ENCODE measurements at places on chromosomes 7 and 10.

GRCh38 chr10:133230387-133231195 is 574 bp downstream of the UTF1 start:
- peak; percentile 22 for DNase-seq

- no peak for DNase-seq
Measured at GRCh38 chr10:112622786-112623185, 175.8 kb downstream of the VTI1A start.

DNA sequence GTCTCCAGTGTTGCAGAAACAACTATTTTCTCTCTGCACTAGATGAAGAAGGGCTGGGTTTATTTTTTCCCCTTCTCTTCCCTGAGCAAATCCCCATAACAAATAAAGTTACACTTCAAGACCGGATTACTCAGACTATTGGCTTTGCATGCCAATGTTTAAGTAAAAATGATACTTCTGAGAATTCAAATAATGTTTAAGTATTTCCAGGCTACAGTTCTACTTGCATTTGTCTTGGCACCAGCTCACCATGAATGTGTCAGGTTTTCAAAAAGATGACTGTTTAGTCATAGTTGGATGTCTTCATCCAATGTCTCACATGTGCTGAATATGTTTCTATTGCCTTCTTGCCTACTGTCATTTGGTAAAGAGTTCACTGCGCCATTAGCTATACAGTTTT is 912.6 kb downstream of the GATA3 start:
- no peak for DNase-seq

- DNase-seq, result no peak
Measured at GRCh38 chr10:12594448-12594944, 245.1 kb downstream of the CAMK1D start.

DNA sequence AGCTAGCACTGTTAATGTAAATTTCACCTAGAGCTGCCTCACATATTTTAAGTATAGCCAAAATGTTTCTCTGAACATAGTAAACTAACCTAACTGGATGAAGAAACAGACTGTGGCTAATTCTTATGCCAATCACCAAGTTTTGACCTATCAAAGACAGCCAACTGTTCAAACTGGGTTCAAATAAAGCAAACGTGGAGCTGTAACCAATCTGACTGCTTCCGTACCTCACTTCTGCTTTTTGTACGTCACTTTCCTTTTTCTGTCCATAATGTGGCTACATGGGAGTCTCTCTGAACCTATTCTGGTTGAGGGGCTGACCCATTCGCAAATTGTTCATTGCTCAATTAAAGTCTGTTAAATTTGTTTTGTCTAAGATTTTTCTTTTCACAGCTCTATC is 66.3 kb upstream of the ETV1 start:
- no peak for DNase-seq

DNA sequence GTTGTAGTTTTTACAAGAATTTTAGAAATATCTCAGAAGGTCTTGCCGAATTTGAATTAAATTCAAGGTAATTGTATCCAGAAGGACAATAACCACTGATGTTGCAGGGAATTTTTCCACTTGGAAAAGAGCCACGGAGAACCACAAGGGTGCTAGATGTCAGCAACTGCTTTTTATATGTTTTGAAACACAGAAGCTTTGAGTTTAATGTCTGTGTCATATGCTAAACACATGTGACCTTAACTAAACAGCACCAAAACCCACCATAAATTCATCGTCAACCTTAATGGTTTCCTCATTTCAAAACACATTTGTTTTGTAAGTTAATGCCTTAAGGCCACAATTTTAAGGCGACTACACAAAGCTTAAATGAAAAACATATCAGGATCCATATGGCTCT is 106.9 kb downstream of the COL28A1 start:
- no peak for DNase-seq

DNA sequence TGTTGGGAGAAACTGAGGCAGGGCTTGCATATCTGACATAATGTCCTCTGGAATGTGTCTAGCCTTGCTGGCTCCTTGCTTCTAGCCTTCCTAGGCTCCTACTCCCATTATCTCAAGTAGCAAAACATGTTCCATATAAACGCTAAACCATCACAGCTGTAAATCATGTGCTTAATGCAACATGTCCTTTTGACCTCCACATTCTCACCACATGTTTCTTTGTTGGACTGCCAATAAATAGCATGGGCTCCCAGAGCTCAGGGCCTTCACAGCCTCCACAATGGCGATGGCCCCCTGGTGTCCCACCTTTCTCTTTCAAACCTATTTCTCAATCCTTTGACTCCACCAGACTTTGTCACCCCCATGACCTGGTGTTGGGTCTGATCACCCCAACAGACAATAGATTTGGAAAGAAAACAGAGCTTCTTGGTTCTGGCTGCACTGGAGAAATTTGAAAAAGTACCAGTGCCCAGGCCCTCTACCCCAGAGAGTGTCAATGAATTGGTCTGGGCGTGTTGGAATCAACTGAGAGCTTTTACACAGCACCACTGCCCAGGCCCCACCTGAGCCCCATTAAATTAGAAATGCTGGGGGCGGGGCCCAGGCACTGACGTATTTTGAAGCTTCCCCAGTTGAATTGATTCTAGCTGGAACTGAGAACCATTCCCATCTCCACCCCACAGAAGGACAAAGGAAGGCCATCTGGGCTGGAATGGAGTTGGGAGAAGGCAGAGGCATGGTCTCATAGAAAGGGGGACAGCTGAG is 41.3 kb upstream of the GGCT start:
- no peak for DNase-seq

- DNase-seq, result no peak
Measured at GRCh38 chr7:82449910-82450309, 6.3 kb upstream of the CACNA2D1 start.

GRCh38 chr7:122299624-122300210 is 4.8 kb downstream of the FEZF1 start:
- no peak for DNase-seq

DNA sequence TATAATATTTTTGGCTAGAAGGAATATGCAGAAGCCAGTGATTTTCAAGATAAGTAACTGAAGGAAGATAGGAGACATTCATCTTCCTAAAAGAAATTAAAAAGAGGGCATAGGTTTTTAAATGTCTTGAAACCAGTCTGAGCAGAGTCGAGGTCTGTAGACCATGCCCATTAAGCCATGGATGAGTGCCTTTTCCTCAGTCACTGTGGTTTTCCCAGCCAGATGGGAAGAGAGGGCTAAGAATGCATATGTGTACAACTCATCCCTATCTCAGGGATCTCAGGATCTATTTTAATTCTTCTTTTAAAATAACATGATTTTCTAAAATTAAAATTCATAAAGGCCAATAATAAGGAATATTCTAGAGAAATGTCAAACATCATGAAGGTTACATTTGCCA is 112.8 kb downstream of the PPP1R3A start:
- no peak for DNase-seq

- no peak for DNase-seq
Measured at GRCh38 chr7:1449501-1449900, 9.8 kb downstream of the MICALL2 start.

- no peak for DNase-seq
Measured at GRCh38 chr7:151187409-151188251, 580 bp upstream of the ASB10 start.

GRCh38 chr7:107446531-107446930 is 23.3 kb upstream of the GPR22 start:
- DNase-seq, result no peak

DNA sequence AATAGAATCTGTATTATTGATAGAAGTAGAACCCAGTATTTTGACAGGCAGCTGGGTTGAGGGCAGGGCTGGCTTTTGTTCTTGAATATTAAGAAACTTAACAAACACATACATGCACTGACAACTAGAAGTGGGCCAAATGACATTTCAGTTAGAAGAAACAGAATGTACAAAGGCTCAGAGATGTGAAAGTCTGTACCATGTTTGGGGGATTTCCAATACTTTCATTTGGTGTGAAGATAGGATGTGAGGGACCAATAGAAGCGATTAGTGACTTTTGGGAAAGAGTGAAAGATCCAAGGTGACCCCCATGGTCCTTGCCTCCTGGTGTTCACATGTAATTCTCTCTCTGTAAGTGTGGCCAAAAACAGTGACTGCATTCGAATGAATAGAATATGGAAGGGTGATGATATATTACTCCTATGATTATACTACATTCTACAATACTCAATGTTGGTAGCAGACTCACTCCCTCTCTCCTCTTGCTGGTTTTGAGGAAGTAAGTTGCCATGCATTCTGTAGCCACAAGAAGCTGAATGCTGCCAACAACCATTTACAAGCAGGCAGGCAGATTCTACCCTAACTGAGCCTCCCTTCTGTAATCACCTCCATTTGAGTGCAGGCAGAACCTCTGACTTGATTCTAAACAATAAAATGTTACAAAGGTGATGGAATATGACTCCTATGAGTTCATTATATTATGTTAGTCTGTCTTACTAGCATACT is 151.4 kb downstream of the TMEM168 start:
- DNase-seq, result no peak

DNA sequence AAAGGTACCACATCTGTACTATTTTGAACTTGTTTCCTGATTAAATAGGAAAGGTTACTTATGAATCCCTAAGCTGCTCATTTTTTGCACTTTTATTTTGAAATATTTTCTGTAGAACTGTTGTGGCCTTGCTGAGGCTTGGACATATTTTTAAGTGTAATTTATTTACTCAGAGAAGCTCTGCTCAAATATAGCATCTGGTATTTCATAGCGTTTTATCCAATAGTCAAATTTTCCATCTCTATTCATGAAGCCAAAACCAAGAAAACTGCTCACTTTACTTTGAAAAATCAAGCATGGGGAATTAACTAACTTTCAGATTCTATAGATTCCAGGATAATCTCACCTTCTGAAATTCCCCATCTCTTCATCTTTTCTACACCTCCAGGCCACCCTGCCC is 6.6 kb upstream of the FAM3C start:
- DNase-seq, result no peak

GRCh38 chr7:22676385-22676784 is 50.6 kb upstream of the IL6 start:
- no peak for DNase-seq

DNA sequence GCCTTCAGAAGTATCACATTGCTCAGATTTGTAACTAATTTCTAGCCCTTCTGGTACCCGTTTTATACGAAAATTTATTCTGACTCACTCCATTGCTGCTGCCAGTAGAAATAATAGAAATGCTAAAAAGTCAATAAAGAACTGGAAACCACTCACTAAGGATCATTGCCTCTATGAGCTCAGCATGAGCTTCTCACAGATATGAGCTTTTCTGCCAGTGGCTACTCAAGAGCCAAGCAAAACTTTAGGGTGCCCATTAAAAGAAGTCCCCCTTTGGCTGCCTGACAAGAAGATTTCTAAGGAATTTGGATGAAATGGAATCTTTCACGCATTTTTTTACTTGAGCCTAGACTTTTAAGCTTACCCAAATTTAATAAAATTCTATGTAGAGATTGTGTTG is 52.5 kb downstream of the GPR37 start:
- DNase-seq, result no peak

DNA sequence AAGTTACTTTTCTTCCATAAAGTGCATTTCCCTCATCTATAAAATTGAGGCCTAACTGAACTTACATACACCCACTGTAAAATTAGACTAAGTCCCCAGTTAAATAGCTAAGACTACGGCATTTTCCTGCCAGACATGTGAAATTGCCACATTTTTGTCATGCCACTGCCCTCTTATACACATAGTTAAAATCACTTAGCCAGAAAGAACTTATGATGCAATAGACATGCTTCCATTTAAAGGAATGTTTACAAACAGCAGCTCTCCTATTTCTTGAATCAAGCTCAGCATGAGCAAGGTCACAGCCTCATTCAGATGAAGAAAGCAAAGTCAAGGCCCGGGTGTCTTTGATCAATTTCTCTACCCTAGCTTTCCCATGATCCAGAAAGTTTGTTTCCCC is 175.7 kb downstream of the LRRN3 start:
- no peak for DNase-seq

- DNase-seq, result no peak
Measured at GRCh38 chr7:77674878-77675277, 21.4 kb upstream of the RSBN1L start.

- no peak for DNase-seq
Measured at GRCh38 chr7:156665101-156665500, 24.5 kb downstream of the RNF32 start.

DNA sequence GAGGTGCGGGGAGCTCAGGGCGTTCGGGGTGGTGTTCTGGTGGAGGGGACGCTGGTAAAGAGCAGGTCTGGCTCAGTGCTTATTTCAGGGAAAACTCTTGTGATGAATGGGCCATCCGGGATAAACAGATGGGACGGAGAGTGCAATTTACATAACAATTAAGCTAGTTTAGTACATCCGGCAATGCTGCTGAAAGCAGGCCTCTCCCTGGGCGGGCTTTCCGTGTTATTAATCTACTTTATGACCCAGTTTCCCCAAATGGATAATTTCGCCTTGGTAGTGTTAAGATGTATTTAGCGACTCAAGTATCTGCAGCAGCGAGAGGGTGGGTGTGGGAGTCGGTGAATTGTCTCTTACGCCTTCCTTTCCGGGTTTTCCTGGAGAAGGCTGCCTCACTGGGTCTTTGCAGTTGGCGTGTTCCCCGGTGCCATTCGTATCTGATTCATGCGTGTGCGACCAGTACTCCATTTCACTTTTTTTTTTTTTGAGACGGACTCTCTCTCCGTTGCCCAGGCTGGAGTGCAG is 25.2 kb downstream of the FOXK1 start:
- DNase-seq, result no peak

GRCh38 chr7:77940647-77941046 is 142.1 kb downstream of the PHTF2 start:
- DNase-seq, result no peak

DNA sequence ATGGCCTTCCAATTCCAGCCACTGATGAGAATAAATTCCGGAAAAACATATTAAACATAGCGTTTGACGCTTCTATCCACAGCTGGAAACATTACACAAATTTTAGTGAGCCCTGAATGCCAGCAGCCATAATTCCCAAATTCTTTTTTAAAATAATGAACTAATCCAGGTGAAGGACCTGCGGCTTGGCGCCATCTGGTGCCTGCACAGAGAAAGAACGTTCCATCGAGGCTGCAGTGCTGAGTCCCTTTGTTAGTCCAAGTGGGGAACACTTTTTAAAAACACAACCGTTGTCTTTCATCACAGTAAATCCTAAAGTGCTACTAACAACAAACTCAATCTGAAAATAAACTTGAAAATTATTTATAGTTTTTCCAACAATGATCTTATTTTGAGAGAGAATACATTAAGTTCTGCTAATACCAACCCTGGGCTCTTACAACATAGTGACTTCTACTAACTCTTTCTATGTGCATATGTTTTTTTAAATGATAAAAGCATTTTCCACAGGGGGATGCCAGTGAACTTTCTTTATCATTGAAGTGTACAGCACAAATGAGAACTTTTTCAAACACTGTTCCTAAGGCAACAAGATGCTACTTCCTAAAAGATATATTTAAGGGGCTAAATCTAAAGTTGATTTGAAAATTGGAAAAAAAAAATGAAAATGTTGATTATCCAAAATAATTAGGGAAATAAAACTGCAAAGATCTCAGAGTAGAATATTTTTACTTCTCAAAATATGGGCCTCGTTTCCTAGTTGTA is 166.9 kb upstream of the RNF32 start:
- peak; percentile 20 for DNase-seq

GRCh38 chr7:44995555-44996493 is 4.2 kb upstream of the CCM2 start:
- DNase-seq, result no peak

- no peak for DNase-seq
Measured at GRCh38 chr10:131993275-131993674, 11.6 kb upstream of the BNIP3 start.

GRCh38 chr7:98213296-98213887 is 2.2 kb downstream of the BHLHA15 start:
- no peak for DNase-seq

GRCh38 chr7:35995334-35995733 is 157.7 kb upstream of the EEPD1 start:
- DNase-seq, result no peak

- no peak for DNase-seq
Measured at GRCh38 chr7:157793973-157794745, 457.4 kb downstream of the DNAJB6 start.

Data from stimulated activated CD4-positive, alpha-beta T cell treated with anti-CD3 and anti-CD28 coated beads, Interleukin-4, amount 100 ng/mL, for 1 hour (primary cell).